HTR-8/SVneo (cell line): ENCODE measurements at places on chromosomes 5 and 9.

DNA sequence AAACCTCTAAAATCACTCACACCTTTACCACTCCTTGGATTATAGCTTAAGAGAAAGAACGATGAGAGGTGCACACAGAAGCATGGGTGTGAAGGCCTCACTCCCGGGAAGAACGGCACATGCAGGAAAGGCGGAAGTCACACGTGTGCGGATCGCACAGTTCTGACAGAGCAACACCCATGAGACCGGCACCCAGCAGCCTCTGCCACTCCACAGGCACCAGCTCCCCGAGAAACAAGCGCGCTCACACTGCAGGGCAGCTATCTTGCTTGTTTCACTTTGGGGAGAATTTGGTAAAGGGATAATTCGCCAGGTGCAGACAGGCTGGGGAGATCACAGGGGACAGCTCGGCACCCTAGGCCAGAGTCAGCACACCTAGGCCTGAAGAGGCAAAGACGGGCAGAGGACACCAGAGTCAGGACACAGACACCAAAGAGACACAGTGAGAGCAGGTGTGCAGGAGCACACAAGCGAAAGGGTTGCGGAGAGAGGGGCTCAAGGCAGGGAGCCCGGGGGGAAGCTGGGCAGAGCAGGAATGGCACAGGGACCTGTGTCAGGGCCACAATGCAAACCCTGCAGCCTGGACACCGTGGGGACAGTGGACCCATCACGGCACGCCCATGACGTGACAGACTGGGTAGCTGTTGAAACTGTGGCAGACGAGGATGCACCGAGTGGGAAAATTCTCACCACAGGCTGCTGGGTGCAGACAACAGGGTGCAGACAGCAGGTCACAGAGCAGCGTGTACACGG, 81.7 kb downstream of the CAMSAP1 start:
- DNase-seq, result no peak

DNA sequence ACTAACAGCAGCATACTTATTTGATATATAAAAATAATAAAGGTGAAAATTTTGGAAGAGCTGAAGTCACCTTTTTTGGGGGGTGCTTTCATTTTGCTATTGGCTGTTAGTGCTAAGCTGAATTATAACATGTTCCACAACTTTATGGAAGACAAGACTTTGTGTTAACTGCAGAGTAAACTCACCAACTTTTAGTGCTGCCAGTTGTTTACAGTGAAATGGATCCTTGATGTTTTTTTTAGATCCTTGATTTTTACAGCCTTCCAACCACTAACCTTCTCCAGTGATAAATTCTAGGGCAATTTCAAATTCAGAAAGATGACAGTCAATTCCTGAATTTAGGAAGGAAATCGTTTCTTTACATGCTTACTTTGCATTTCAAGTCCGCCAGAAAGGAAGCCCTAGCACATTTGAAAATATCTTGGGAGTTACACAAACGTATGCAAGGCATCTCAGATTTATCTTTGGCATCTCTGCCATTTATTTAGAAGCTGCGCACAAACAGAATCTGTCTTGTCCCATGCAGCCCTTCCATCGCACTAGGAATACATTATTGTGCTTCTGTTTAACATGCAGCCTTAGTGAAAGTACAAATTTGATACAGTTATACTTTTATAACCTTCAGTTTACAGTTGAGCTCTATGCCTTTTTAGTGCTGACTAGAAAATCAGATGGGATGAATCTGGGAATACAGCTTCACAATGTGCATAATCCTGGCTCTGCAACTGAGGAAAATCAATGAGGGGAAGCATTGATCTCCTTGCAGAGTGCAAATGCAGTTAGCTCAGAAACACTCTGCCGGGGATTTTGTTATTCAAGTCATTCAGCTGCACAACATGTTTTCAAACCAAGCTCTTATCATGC, 142.4 kb upstream of the ZNF608 start:
- DNase-seq, result no peak

DNA sequence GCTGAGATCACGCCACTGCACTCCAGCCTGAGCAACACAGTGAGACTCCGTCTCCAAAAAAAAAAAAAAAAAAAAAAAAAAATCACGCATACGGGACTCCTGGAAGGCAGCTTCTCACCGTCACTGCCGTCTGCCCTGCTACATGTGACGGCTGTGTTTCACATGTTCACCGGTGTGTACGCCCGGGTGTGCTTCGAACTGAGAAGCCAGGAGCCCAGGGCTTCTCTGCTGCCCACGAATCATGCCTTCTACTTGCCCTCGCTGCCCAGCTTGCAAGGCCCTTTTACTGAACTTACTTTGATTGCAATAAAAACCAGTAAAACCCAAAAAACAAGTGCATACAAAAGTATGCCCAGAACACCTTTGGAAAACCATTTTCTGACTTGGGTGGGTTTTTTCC, 5.8 kb upstream of the NKD2 start:
- DNase-seq, result no peak

GRCh38 chr5:23330726-23331125, 176.7 kb upstream of the PRDM9 start:
- DNase-seq, result no peak

GRCh38 chr9:94926431-94926800, 199.9 kb downstream of the AOPEP start:
- DNase-seq, result no peak
